Astrocyte of the spinal cord (primary cell): ENCODE measurements at places on chromosomes 7 and 10.

GRCh38 chr10:1292611-1293031 is 236.4 kb downstream of the WDR37 start:
- DNase-seq = no peak

GRCh38 chr7:8386926-8387550 is 46.4 kb upstream of the NXPH1 start:
- no peak for DNase-seq

- no peak for DNase-seq
Observed at GRCh38 chr7:67435894-67436535, 439.4 kb downstream of the TYW1 start.

DNA sequence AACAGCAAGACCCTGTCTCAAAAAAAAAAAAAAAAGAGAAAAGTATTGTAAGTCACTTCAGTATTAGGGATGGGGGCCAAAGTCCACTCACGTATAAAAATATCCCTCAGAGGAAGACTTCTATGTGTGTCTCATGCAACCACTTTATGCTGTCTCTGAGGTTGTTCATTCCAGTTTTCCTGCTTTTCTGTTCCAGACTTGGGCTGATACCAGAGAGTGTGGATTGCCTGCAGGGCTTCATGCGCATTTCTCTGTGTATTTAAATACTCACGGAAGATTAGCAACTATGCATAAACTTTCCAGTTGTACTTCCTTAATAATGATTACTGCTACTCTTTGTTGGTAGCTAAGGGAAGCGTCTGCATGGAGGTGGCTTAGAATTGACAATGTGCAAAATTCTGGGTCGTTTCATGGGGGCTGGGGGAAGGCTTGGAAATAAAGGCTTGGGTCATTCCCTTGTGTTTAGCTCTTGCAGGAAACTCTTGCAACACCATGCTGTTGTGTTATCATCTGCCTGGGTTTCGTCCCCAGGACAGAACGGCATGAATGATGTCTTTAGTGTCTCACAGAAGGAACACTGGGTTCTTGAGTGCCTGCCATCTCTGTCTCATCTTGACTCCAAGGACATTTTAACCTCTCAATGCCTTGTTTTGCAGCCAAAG is 54.1 kb downstream of the KIAA1217 start:
- DNase-seq = no peak

DNA sequence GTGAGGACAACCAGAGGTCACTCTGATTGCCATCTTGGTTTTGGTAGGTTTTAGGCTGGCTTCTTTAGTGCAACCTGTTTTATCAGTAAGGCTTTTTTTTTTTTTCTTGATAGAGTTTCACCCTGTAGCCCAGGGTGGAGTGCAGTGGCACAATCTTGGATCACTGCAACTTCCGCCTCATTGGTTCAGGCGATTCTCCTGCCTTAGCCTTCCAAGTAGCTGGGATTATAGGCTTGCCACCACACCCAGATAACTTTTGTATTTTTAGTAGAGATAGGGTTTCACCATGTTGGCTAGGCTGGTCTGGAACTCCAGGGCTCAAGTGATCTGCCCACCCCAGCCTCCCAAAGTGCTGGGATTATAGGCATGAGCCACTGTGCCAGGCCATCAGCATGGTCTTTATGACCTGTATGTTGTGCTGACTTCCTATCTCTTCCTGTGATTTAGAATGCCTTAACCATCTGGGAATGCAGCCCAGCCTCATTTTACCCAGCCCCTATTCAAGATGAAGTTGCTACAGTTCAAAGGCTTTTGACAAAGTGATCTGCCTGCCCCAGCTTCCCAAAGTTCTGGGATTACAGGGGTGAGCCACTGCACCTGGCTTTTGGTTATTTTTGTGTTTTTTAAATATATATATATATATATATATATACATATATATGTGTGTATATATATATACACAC is 7.0 kb upstream of the ZNF425 start:
- DNase-seq = no peak

DNA sequence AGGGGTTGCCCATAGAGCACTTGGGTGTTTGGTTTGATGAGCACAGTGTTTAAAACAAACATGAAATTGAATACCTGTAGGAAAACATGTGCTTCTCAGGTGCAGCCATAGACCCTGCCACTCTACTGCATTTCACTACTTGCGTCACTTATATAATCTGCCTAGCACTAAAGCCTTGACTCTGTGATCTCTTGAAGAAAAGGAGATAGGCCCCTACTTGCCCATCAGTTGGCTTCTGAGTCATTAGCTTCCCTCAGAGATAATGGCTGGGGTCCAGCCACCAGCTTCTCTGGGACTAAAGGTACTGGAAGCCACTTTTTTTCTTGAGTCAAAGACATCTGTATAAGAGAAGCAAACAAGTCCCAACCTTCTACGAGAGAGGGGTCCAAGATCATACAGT is 45.9 kb upstream of the BTRC start:
- DNase-seq = no peak

DNA sequence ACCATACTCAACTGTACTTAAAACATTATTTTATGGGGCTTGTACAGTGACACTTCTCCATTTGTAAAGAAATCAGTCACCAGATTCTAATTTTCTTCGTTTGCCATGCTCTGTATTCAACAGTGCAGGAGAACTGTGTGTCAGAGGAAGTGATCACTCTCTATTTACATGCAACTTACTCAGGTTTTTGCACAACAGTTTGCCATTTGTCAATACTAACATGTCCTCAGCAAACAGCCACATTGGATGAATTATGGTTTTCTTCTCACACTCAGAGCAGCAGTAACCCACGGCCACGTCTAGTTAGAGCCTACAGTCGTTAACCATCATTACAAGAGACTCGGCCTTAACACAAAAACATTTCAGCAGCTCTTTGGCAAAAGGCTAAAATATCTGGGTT is 69.2 kb upstream of the SP4 start:
- no peak for DNase-seq

GRCh38 chr7:79293655-79294142 is 159.8 kb downstream of the MAGI2 start:
- DNase-seq = peak; percentile 74
